ENCODE measurements at places on chromosomes 11 and 22. TPM values are rescaled to one million over a fixed set of nuclear protein-coding genes. Genes with fewer than 3 reads are reported as not detected.

GRCh38 chr11:28919194-28919593, 811.0 kb downstream of the METTL15 start:
- DNase-seq: no peak
- H3K4me3 ChIP-seq: no peak overlapping the region
- H3K27me3 ChIP-seq: no peaks in the 10 kb centered on the region
- no peaks in the 10 kb centered on the region for H3K36me3 ChIP-seq
- no peak overlapping the region for H3K27ac ChIP-seq
- no peaks in the 10 kb centered on the region for H3K4me1 ChIP-seq

DNA sequence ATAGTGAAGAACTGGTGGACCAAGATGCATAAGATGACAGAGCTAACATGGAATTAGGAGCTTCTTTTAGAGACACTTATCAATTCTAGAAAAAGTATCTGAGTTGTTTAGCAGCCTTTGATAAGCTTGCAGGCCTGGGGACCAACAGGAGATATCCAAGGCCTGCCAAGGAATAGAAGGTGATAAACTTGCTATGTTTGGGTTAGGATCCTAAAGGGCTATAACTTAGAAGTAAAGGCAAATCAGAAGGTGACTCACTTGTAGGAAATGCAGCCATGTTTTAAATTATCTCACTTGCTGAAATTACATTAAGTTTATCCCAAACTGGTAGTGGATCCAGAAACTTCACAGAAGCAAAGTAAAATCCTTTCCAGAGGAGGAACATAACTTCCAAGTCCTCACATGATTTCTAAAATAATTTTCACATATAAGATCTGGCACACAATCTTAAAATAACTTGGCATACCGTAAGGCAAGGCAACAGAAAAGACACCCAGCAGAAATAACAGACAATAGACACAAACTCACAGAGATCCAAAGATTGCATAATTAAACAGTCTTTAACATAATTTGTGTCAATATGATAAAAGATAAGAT, 69.6 kb upstream of the TEAD1 start:
- H3K27ac ChIP-seq: no peak overlapping the region
- no peaks in the 10 kb centered on the region for H3K27me3 ChIP-seq
- H3K36me3 ChIP-seq: no peaks in the 10 kb centered on the region
- H3K4me3 ChIP-seq: no peak overlapping the region

CCDC81 gene
- total RNA-seq: 1.1 TPM

DNA sequence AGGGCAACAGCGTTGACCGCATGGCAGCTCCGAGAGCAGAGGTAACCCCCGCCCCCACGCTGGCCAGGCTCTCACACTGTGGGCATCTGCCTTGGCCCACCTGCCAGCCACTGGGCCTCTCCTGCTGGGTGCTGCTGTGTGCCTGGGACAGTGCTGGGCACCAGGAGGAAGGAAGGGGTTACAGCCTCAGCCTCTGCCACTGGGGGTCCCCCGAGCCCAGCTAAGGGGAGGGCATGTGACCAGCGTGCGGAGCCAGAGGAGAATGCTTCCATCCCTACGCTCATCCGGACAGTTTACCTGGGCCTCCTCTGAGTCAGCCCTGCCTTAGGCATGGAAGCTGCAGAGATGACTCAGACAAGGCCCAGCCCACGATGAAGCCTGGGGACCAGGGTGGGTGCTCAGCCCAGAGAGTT, 10.9 kb downstream of the NCF4 start:
- H3K4me3 ChIP-seq: no peak overlapping the region
- no peak for DNase-seq

RIMBP3C gene
- total RNA-seq: 0.40 TPM

SYT13 gene
- total RNA-seq: 0.49 TPM

ACR gene
- total RNA-seq: 0.09 TPM

MS4A1 gene
- total RNA-seq: 0.22 TPM

- peaks cover 14% of the 10 kb centered on the region for H3K4me1 ChIP-seq
- no peak overlapping the region for H3K4me3 ChIP-seq
- DNase-seq: no peak
- no peaks in the 10 kb centered on the region for H3K36me3 ChIP-seq
- peaks cover 2% of the 10 kb centered on the region for H3K27me3 ChIP-seq
Observed at GRCh38 chr11:112861356-112861755, 99.9 kb upstream of the NCAM1 start.

DCHS1 gene
- 36.3 TPM for total RNA-seq

GRCh38 chr11:5611627-5612026, 13.2 kb upstream of the TRIM34 start:
- no peak overlapping the region for H3K4me3 ChIP-seq
- no peak for DNase-seq
- H3K27me3 ChIP-seq: no peaks in the 10 kb centered on the region
- H3K36me3 ChIP-seq: no peaks in the 10 kb centered on the region

GRCh38 chr22:36104435-36104834, 56.1 kb downstream of the APOL3 start:
- H3K27ac ChIP-seq: no peak overlapping the region
- no peak for DNase-seq
- H3K4me1 ChIP-seq: no peaks in the 10 kb centered on the region
- H3K4me3 ChIP-seq: no peak overlapping the region
- H3K36me3 ChIP-seq: no peaks in the 10 kb centered on the region
- H3K27me3 ChIP-seq: no peaks in the 10 kb centered on the region

DNA sequence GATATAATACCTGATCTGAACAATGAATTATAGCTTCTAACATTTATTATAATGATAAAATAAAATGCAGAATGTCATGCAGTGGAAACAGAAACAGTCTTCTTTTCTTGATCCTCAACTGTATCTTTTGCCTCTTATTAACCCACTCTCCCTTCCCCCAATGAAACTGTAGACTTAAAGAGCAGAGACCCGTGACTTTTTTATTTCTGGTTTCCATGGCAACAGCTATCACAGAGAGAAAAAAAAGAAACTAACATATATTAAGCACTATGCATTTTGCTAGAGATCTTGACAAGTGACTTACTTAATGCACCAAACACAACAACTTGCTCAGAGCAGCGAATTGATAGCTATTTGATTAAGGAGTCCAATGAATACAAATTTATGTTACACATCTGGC, 69.3 kb downstream of the RAB38 start:
- H3K4me1 ChIP-seq: no peaks in the 10 kb centered on the region
- H3K36me3 ChIP-seq: no peaks in the 10 kb centered on the region
- no peak overlapping the region for H3K27ac ChIP-seq
- no peaks in the 10 kb centered on the region for H3K27me3 ChIP-seq
- peak; percentile 43 for DNase-seq
- H3K4me3 ChIP-seq: no peak overlapping the region

DNA sequence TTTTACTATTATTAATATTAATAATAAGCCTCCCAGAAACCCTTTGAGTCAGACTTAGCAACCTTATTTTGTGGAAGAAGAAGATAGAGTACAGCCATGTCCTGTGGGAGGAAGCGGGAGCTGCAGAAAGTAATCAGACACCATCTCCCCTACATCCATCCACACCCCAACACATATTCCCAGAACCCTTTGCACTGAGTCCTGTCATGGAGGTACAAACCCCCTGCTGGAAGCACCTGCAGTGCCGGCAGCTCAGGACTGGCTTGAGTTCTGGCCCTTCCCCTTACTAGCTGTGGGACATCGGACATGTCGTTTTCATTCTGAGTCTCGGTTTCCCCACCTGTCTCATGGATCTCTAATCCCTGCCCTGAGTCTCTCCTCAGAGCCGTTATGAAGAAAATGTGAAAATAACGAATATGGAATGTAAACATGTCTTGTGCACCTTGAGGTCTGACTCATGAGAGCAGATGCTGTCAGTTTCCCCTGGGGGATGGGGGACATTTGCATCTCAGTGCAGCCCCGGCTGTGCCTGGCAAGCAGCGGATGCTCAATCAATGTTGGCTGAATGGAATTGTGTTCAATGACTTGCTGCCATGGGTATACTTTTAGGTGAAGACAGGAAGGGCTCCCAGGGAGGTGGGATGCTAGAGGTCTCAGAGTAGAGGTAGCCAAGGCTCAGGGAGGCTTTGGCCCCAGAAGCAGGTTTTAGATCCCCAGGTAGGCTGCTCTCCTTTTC, 45.4 kb downstream of the TP53I11 start:
- H3K4me3 ChIP-seq: no peak overlapping the region
- peaks cover 2% of the 10 kb centered on the region for H3K27me3 ChIP-seq
- no peaks in the 10 kb centered on the region for H3K4me1 ChIP-seq
- no peak overlapping the region for H3K27ac ChIP-seq
- no peak for DNase-seq

- H3K36me3 ChIP-seq: peaks cover 48% of the 10 kb centered on the region
- peaks cover 56% of the 10 kb centered on the region for H3K4me1 ChIP-seq
- no peak for DNase-seq
- peak overlapping the region; percentile 71 for H3K4me3 ChIP-seq
- H3K27me3 ChIP-seq: no peaks in the 10 kb centered on the region
Observed at GRCh38 chr11:57323855-57324153, 948 bp downstream of the TNKS1BP1 start.

GRCh38 chr11:120863359-120863758, 160.5 kb upstream of the TBCEL start:
- no peaks in the 10 kb centered on the region for H3K4me1 ChIP-seq
- DNase-seq: no peak
- no peak overlapping the region for H3K4me3 ChIP-seq
- no peaks in the 10 kb centered on the region for H3K36me3 ChIP-seq
- no peak overlapping the region for H3K27ac ChIP-seq

DNA sequence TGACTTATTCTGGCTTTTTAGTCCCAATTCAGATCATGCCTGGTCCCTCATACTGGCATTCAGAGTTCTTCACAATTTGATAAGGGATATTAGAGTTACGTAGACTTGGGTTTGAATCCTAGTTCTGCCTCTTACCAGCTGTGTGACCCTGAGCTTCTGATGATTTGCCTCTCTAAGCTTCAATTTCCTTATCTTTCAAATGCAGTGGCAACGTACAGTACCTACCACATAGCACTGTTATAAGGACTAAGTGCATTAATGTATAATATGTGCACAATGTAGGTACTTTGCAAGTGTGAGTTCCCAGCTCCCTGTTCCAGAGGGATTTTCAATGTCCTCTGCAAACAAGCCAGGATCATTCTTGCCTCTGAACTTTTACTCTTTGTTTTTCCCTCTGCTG, 7.3 kb downstream of the RHOG start:
- peaks cover 57% of the 10 kb centered on the region for H3K36me3 ChIP-seq
- H3K4me3 ChIP-seq: no peak overlapping the region
- no peaks in the 10 kb centered on the region for H3K27me3 ChIP-seq
- DNase-seq: no peak
- H3K4me1 ChIP-seq: peaks cover 25% of the 10 kb centered on the region
- H3K27ac ChIP-seq: no peak overlapping the region

DNA sequence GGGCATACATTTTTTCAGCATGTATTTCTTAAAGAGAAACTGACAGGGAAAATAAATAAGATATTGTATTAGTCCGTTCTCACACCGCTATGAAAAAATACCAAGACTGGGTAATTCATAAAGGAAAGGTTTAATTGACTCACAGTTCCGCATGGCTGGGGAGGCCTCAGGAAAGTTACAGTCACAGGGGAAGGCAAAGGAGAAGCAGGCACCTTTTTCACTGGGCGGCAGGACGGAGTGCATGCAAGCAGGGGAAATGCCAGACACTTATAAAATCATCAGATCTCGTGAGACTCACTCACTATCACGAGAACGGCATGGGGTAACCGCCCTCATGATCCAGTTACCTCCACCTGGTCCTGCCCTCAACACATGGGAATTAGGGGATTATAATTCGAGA, 44.2 kb downstream of the PPFIA1 start:
- no peaks in the 10 kb centered on the region for H3K4me1 ChIP-seq
- no peak overlapping the region for H3K27ac ChIP-seq
- H3K27me3 ChIP-seq: no peaks in the 10 kb centered on the region
- H3K36me3 ChIP-seq: peaks cover 21% of the 10 kb centered on the region
- H3K4me3 ChIP-seq: no peak overlapping the region

MYEOV gene
- total RNA-seq: 0.62 TPM

GRCh38 chr22:44411226-44412135, 86.6 kb downstream of the RTL6 start:
- H3K27me3 ChIP-seq: no peaks in the 10 kb centered on the region
- H3K36me3 ChIP-seq: peaks cover 2% of the 10 kb centered on the region
- H3K4me3 ChIP-seq: no peak overlapping the region
- no peak for DNase-seq

EMID1 gene
- 5.7 TPM for total RNA-seq

GRCh38 chr11:73759610-73760134, 1.2 kb downstream of the RAB6A start:
- H3K4me3 ChIP-seq: peak overlapping the region; percentile 91
- DNase-seq: peak; percentile 60
- no peaks in the 10 kb centered on the region for H3K36me3 ChIP-seq
- peaks cover 3% of the 10 kb centered on the region for H3K4me1 ChIP-seq
- H3K27me3 ChIP-seq: no peaks in the 10 kb centered on the region

GRCh38 chr11:83220260-83220659, 26.7 kb downstream of the ANKRD42 start:
- H3K4me3 ChIP-seq: no peak overlapping the region
- no peak overlapping the region for H3K27ac ChIP-seq
- no peaks in the 10 kb centered on the region for H3K27me3 ChIP-seq
- no peaks in the 10 kb centered on the region for H3K36me3 ChIP-seq

BIK gene
- total RNA-seq: 0.18 TPM

TMEM86A gene
- 2.6 TPM for total RNA-seq

DNA sequence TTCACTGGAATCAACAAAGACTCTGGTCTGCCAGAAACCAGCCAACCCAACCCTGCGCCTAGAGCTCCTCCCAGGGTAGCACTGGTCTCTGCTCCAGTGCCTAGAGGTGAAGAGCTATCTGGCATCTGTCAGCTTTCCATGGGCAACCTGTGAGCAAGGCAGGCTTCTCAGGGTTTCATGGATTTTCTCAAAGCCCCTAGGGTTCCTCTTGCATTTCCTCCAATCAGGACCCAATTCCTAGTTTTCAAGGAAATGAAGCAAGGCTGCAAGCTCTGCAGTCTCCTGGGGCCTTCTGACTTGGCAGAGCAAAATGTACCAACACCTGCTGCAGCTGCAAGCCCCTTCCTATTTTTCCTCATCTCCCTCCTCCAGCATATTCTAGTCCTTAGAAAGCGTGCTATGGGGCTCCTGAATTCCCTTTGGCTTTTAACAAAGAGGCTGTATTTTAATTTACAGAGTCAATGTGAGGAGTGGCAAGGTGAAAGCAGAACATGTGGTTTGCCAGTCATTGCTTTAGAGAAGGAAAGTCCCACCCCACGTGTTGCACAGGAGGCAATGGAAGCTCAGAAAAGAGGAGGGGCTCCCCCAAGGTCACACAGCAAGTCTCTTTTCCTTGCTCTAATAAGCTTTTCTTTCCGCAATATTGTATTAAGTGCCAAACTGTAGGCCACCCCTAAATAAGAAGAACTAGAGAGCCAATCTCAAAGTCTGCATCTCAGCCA, 33.0 kb upstream of the RIC3 start:
- H3K27ac ChIP-seq: peak overlapping the region; percentile 55
- H3K4me3 ChIP-seq: no peak overlapping the region
- no peaks in the 10 kb centered on the region for H3K27me3 ChIP-seq
- peak; percentile 78 for DNase-seq
- H3K4me1 ChIP-seq: peaks cover 16% of the 10 kb centered on the region

ROBO4 gene
- 17.8 TPM for total RNA-seq

GRCh38 chr11:78801161-78801884, 226.7 kb upstream of the NARS2 start:
- no peak overlapping the region for H3K4me3 ChIP-seq
- H3K27me3 ChIP-seq: no peaks in the 10 kb centered on the region
- DNase-seq: peak; percentile 93
- H3K4me1 ChIP-seq: peaks cover 14% of the 10 kb centered on the region

NRXN2 gene
- total RNA-seq: 11.8 TPM

Data from muscle of leg (tissue), 16 donors.